ENCODE measurements at places on chromosomes 12 and 14.

GRCh38 chr14:59333668-59334067 lies 131.5 kb downstream of the GPR135 start:
- DNase-seq, result no peak

DNA sequence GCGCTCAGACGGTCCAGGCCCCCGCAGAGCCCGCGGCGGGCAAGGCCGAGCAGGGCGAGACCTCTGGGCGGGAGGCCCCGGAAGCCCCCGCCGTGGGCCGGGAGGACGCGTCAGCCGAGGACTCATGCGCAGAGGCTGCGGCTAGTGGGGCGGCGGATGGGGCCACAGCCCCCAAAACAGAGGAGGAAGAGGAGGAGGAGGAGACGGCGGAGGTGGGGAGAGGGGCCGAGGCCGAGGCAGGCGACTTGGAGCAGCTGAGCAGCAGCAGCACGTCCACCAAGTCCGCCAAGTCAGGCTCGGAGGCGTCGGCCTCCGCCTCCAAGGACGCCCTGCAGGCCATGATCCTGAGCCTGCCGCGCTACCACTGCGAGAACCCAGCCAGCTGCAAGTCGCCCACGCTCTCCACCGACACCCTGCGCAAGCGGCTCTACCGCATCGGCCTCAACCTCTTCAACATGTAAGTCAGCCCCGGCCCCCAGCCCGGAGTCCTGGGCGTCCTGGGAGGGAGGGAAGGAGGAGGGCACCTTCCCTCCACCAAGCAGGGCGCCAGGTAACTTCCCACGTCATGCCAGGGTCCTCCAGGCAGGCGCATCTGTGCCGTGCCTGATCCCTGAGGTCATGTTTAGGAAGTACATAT lies 72.4 kb downstream of the IQSEC3 start:
- DNase-seq, result no peak

DNA sequence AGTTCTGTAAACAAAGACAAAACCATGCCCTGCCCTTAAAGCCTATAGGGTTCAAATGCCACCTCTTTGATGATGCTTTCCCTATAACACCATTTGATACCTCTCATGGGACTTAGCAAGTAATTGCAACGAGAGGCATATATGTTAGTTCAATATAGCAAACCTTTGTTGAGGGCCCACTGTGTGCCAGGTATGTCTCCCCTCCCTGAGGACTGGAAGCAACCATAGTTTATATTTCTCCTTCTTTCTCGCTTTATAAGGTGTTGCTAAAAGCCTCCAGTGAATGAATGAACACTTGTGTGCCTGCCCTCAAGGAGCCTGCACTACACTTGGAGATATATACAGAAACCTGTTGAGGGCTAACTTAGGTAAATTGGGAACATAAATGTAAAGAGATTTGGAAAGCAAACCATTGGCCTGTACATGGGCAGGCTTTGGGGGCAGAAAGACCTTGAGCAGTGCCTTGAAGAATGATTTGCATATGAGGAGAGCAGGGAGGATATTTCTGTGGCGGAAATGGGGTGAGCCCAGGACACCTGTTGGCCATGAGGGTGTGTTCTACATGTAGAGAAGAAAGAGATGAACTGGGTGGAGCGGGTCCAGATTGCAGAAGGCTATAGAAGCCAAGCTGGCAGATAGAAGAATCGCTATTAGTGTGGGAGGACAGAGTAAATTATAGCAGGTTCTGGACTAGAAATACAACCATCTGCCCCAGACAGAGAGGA lies 1.8 kb upstream of the CKAP4 start:
- no peak for DNase-seq

GRCh38 chr14:19743256-19743655 lies at the start of gene OR4Q3:
Gene OR4Q3 (plus strand): TSS chr14:19743571.
- no peak for DNase-seq

DNA sequence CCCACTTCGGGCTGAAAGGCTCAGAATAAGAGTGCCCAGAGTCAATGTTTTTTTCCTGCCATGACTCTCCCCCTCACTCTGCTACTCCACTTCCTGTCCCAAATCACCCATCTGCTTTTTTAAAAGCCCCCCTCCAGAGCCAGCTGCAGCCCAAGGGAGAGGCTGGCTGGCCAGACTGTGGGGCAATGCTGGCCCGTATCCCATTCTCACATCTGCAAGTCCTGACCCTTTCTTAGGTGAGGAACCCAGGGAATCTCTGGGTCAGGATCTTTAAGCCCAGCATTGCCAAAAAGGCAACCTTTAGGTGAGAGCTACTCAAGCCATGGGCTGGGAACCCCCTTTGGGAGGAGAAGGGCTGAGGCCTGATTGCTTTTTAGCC lies 1.7 kb upstream of the ITGA5 start:
- no peak for DNase-seq

DNA sequence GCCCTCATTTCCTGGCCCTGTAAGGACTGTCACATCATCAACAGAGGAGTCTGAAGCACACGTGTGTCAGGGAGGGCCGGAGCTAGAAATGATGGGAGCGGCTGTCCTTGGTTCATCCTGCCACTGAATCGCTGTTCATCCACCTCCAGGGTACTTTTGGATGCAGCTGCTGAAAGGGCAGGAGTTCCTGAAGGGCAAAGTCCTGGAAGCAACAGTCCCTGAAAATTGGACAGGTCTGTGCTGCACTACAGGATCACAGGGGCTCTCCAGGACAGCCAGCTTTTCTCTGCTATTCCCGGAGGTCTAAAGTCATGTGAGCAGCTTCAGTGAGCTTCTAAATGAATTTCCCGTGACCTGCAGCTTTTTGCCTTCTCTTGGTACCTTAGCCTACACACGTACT lies 17.7 kb downstream of the POU6F1 start:
- DNase-seq, result no peak

DNA sequence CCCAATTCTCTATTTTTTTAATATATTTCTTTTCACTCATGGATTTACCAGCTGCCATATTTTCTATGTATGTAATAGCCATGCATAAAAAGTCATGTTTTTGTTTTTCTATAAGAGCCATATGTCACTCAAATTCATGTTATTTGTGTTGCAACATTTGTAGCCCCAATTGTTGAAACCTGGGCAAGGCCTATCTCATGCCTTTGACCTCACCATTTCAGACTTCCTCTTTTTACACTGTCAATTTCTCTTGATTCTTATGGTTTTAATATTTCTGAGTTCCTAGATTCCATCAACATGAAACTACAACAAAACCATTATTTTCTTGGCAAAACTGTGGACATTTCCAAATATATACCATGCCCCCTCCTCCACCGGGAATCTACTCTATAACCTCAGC lies 647.5 kb downstream of the C12orf50 start:
- no peak for DNase-seq

DNA sequence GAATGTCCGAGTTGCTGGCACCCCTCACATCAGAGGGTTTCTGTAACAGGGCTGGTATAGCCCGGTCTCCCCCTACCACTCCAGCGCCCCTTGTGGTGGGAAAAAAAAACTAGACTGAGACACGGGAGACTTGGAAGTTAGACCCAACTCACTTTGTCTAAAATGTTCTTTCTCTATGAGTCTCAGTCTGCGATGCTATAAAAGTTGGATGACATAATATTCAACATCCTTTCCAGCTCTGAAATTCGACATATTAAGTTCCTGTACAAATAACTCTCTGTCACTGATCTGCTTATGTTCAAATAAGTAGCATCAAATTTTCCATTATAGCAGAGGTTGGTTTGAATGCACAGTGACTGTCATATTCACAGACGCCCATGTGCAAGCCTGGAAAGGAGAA lies 25.7 kb upstream of the TC2N start:
- DNase-seq, result peak; percentile 27

DNA sequence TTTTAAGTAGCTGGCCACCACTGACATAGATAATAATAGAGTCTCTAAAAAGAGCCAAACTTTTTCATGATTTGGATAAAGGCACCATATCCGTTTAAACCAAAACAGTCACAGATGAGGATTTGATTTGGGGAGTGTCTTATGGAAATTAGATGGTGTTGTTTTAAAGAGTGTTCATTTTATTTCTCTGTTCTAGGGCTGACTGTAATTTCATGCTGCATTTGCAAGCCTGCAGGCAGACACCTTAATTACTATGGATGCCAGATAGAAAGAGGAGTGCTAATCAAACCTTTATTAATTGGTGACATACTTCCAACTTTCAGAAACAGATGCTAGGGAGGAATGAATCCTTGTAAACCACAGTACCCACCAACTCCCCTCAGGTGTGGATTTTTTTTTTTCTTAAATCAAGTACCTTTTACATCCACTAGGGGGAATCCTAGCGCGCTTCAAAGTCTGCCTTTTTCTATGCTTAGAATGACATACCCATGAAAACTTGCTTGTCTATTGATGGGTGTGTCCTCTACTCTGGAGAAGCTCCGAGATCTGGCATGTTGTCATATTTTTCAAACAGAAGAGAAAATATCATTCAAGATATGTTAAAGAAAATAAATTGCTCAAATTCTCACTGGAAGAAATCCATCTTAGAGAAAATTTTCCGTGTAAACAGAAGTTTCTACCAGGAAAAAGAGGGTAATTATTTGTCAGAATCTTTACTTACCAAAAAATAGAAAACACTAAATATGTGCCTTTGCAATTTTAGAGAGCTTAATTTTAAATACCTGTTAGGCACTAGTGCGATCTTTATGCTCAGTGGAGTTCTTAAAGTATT lies 14.2 kb upstream of the PLXNC1 start:
- peak; percentile 49 for DNase-seq

GRCh38 chr12:127770118-127770517 lies 496.9 kb upstream of the TMEM132C start:
- no peak for DNase-seq

GRCh38 chr14:102697501-102697900 lies 79.7 kb upstream of the TRAF3 start:
- DNase-seq, result no peak

- DNase-seq, result peak; percentile 38
Observed at GRCh38 chr12:25130741-25131188, 64.2 kb downstream of the DNAI7 start.

- DNase-seq, result no peak
Observed at GRCh38 chr14:102220031-102220430, 80.3 kb downstream of the WDR20 start.

- DNase-seq, result no peak
Observed at GRCh38 chr12:84632556-84632955, 280.0 kb downstream of the SLC6A15 start.

DNA sequence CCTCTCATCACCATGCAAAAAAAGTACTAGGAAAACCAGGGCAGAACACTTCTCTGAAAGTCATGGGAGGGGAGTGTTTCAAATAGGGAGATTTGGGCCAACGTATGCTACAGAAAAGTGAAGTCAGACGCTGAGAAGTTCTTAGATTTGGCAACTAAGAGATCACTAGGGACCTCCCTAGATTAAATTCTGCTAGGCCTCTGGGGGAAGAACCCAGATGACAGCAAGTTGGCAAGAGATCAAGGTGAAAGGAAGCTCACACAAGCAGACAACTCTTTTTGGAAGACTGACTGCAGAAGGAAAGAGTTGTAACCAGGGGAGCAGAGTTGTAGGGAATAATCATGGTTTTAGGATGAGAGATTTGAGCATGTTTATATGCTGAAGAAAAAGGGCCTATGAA lies 20.7 kb downstream of the IQSEC3 start:
- no peak for DNase-seq

DNA sequence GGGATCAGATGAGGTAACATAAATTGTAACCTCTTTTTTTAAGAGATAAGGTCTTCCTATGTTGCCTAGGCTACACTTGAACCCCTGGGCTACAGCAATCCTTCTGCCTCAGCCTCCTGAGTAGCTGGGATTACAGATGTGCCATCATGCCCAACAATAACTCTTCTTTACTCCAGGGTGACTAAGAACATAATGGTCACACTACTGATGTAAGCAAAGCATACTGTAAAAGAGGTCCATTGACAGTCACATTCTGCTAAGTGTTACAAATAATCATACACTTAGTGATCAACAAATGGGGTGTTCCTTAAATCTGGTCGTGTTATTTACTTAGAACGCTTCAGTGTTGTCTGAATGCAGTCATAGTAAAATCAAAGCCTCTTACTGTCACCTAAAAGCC lies 68.9 kb downstream of the EPS8 start:
- DNase-seq, result no peak

DNA sequence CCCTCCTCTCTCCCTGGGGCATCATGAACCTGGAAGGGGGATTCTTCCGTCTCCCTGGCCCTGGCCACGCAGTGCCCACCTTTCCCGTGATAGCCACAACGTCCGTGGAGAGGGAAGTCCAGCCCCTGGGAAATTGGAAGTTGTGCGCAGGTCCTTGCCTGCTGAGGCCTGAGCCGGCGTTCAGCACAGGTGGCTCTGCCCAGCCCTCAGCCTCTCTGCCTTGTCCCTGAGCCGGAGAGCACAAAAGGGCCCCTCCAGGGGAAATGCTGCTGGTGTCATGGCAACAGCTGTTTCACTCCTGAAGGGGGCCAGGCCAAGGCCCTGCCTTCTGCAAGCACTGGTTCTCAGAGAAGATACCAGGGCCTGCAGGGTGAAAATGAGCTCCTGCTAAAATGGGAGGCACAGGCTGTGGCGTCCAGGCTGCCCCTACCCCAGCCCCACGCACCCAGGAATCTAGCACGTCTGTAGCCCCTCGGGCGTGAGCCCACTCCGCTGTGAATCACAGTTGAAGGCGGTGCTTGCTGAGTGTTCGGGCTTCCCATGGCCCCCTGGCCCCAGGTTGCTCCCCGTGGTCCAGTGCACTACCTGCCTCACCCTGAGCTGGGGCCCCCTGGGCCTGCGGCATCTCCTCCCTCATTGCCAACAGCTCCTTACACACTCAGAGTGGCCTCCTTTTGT lies 149.4 kb downstream of the ADGRD1 start:
- no peak for DNase-seq
